ENCODE measurements at places on chromosomes 2 and 18. TPM values are rescaled to one million over a fixed set of nuclear protein-coding genes. Genes with fewer than 3 reads are reported as not detected.

Gene HAAO
- total RNA-seq = 2.6 TPM

Gene SERPINB3
- total RNA-seq = not detected

Gene RNU2-63P
- not detected for total RNA-seq

Gene STK36
- 8.5 TPM for total RNA-seq

Gene CYP1B1
- total RNA-seq = 92.6 TPM

Gene HNRNPA3
- 24.1 TPM for total RNA-seq

Gene VWC2L
- not detected for total RNA-seq

Gene RNF152
- total RNA-seq = 7.7 TPM

Gene AMER3
- not detected for total RNA-seq

Gene IL36G
- total RNA-seq = not detected

Gene ATP8B1
- total RNA-seq = 6.0 TPM

Gene FOXD4L1
- not detected for total RNA-seq

Gene DSG1
- 4.7 TPM for total RNA-seq

Gene TIA1
- 28.9 TPM for total RNA-seq

Gene RAMP1
- 275 TPM for total RNA-seq

Gene CDC42EP3
- total RNA-seq = 38.5 TPM

Gene AOX1
- 48.2 TPM for total RNA-seq

Gene ACVR1C
- 1.1 TPM for total RNA-seq

Gene SPTBN1
- total RNA-seq = 265 TPM

Gene NEDD4L
- total RNA-seq = 45.0 TPM

Gene MYOM1
- 410 TPM for total RNA-seq

Gene KIF3C
- 3.3 TPM for total RNA-seq

Gene ROCK2
- 32.3 TPM for total RNA-seq

Gene SPR
- 34.5 TPM for total RNA-seq

Gene SLC9A4
- total RNA-seq = not detected

Gene GRHL1
- total RNA-seq = 3.2 TPM

Gene L3MBTL4
- total RNA-seq = 10.5 TPM

Gene CTAGE1
- total RNA-seq = not detected

Gene DAW1
- total RNA-seq = not detected

Gene TNFAIP6
- 2.8 TPM for total RNA-seq

Gene FRZB
- 1.8 TPM for total RNA-seq

Gene NDUFS1
- total RNA-seq = 183 TPM

Gene TOGARAM2
- 6.6 TPM for total RNA-seq

Gene DNAJC5G
- total RNA-seq = 0.59 TPM

Gene SERPINB2
- 2.3 TPM for total RNA-seq

Gene GRB14
- 15.5 TPM for total RNA-seq

Gene REG1B
- not detected for total RNA-seq

Gene DNER
- 28.4 TPM for total RNA-seq

Gene CYRIA
- 2.8 TPM for total RNA-seq

Gene C2orf80
- not detected for total RNA-seq

Gene KLF11
- total RNA-seq = 30.6 TPM

Gene HADHA
- 364 TPM for total RNA-seq

Gene TSHZ1
- 19.4 TPM for total RNA-seq

Gene FBXO41
- total RNA-seq = 1.8 TPM

Gene CD28
- 0.55 TPM for total RNA-seq

Gene ACVR2A
- total RNA-seq = 7.9 TPM

Gene POMC
- 12.6 TPM for total RNA-seq

Gene NYAP2
- total RNA-seq = not detected

Gene ANTXR1
- total RNA-seq = 52.2 TPM

Gene ADAM23
- total RNA-seq = 7.6 TPM

Gene AQP12B
- not detected for total RNA-seq

Gene VSNL1
- 41.7 TPM for total RNA-seq

Gene TLX2
- not detected for total RNA-seq
